NCI-H1694 (cell line): ENCODE measurements at places on chromosomes 3 and 15.
A peak's percentile ranks its signal among the peaks of the same experiment; 100 is the strongest.

DNA sequence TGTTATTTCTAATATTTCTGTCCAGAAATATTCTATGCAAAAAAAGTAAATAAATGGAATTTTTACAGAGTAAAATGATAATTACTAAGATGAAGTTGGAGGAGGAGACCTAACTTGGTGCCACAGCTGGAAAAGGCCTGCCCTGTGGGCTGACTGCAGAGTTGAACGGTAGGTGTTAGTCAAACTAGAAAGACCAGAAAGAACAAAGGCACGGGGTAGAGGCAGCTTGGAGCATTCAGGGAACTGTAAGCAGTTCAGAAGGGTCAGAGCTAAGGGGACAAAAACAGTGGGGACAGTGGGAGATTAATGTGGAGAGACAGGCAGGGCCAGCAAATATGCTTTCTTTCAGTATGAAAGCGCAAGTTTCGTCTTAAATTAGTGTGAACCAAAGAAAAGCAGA is 39.3 kb upstream of the PTPRG start:
- no peak for DNase-seq

DNA sequence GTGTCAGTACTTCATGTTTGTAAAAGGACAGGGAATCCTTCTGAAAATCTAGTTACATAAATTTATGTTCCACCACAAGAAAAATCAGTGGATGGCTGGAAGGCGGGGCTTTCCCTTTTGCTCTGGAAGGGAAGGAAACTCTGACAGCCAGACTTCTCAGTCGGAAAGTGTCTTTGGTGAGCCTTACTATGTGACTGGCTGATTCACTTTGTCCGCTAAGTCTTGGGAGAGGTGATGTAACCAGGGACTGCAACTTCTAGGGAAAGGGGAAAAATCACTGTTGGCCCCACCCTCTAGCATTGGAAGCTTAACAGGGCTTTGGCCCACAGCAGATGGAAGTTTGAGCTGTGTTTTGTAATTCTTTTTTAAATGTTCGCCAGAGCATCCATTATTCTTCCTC is 281.4 kb upstream of the CTDSPL start:
- DNase-seq = no peak

DNA sequence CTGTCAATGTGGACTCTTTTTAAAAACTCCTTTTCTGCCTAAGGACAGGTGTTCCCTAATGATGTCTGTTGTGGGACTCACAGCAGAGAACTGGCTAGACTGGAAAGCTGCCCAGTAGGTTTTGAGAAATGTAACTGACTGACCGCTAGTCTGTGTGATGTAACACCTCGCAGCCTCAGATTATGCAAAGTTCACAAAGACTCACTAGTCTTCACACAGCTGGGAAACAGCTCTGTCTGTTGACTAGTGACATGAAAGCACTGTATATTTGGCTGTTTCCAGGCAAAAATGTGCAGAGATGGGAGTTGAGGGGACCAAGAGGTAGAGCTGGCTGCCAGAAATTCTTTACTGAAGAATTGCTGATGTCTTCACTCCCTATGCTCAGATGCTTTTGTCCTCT is 10.3 kb downstream of the PDZRN3 start:
- DNase-seq = no peak

- no peak for DNase-seq
Measured at GRCh38 chr15:77871852-77872371, 205.6 kb downstream of the TBC1D2B start.

DNA sequence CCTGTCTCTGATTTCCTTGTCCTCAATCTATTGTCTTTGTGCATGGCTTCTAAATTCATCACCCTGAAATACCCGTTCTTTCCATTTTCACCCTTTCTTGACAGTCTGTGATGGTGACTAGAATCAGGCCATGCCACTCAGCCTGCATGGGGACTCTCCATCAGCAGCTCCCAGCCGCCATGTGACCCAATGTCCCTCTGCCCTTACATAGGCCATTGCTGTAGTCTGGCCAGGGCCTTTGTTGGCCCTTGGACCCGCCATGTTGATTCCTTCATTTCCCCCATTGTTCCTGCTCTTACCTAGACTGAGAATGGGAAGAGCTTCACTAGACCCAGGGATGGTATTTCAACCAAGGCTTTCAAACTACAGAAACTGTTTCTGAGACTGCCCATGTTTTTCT is 45.8 kb downstream of the SPSB4 start:
- no peak for DNase-seq

GRCh38 chr3:46860017-46860809 is 3.0 kb downstream of the MYL3 start:
- no peak for DNase-seq

DNA sequence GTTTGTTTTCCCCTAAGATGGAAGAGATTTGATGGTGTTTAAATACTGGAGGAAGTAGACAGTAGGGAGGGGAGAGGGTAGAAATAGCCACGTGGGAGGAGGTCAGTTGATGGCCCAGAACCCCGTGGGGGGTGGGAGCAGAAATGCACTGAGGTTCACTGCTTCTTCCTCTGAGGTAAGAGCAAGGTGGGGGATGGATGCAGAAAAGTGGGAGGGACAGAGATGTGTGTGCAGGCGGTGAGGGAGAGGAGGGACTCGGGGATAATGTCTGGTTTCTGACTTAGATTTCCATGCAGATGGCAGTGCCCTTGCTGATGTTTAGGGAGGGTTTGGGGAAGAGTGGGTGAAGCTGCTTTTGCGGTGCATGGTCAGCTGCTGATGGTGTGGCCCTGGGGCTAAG is 102.9 kb downstream of the ARNT2 start:
- no peak for DNase-seq

GRCh38 chr3:11736136-11736833 is 92.6 kb upstream of the VGLL4 start:
- DNase-seq = no peak

DNA sequence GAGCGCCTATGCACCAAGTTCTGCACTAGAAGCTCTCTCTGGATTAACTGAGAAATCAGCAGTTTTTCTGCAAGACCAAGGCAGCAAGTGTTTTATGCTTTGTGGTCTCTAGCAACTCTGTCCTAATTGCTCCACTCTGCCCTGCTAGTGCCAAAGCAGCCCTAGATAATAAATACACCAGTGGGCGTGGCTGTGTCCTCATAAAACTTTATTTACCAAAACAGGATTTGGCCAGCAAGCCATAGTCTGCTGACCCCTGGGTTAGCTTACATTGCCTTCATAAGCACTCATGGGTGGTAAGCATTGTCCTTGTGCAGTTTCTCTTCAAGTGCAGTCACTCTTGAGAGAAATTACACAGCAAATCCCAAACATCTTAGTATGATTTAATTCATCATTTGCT is 30.7 kb upstream of the SLC24A5 start:
- no peak for DNase-seq

DNA sequence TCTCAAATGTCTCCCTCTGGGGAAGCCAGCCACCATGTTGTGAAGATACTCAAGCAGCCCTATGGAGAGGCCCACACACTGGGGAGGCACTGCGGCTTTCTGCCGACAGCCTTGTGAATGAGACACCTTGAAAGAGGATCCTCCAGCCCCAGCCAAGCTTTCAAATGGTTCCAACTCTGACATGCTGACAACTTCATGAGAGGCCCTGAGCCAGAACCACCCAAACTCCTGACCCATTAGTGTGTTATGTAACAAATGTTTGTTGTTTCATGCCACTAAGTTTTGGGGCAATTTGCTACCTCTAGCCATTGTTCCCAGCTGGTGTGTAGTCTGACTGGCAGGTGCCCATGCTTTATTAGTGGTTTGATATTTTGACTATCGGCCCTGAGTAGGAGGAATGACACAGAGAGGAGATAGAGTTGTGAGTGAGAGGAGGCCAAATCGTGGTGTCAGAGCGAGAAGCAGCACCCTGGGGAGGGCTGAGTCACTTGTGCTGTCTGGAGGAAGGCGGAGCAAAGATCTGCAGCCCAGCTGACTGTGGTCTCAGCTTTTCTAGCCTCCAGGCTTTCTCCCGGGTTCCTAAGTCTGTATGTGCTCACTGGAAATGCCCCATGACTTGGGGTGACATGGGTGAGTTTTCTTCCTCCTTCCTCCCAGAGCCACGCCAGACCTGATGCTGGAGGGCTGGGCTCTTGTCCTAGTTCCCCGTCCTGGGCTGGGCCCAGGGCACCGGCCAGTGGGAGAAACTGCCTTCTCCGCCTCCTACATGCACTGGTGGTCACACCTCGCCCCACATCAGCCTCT is 56.7 kb upstream of the BLM start:
- no peak for DNase-seq

DNA sequence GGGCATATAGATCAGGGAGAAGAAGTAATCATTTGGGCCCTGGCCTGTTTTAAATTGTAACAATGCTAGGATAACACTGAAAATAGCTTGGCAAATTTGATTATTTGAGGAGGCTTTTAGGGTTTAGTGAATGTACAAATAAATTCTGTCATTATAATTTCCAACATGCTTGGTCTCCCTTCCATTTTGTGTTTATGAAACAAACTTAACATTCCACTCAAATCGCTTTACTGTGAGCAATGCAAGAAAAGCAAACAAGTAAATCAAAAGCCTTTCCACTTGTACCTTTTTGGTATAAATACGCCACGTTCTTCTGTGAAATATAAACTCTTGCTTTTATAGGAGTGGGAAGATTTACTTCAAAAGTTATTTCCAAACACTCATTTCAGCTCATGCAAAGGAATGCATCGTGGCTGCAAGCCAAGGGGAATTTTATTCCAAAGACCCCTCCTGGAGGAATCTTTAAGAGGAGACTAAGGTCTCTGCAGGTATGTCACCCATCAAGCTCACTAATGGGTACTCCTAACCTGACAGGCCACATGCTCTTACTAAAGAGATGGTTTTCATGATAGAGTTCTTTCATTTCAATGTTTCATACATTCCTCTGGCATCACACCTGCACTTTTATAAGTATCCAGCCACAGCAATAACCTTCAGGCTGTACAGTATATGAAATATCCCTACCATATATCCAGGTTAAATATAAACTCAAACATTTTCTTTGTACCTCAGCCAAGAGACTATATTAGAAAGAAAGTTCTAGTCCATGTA is 115.2 kb downstream of the P3H2 start:
- DNase-seq = no peak

- no peak for DNase-seq
Measured at GRCh38 chr3:153277029-153277428, 115.0 kb downstream of the RAP2B start.

- no peak for DNase-seq
Measured at GRCh38 chr15:57887825-57888224, 177.7 kb downstream of the ALDH1A2 start.

DNA sequence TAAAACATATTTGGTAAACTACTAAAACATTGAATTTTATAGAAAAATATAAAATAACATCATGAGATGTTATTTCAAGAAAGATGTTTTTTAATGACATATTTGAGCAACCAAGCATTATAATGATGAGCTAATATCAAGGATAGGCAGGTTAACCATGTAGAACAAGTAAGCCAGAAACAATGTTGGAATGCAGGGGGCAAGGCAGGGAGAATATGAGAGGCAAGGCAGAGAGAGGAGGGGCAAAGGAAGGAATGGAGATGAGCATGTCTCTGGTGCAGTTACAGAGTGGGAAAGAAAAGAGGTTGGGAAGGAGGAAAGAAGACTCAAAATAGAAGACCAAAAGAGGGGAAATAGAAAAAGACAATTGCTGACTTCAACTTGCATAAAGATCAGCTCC is 390.4 kb downstream of the MCTP2 start:
- no peak for DNase-seq

GRCh38 chr15:35519541-35520149 is 26.3 kb downstream of the DPH6 start:
- DNase-seq = peak; percentile 6

DNA sequence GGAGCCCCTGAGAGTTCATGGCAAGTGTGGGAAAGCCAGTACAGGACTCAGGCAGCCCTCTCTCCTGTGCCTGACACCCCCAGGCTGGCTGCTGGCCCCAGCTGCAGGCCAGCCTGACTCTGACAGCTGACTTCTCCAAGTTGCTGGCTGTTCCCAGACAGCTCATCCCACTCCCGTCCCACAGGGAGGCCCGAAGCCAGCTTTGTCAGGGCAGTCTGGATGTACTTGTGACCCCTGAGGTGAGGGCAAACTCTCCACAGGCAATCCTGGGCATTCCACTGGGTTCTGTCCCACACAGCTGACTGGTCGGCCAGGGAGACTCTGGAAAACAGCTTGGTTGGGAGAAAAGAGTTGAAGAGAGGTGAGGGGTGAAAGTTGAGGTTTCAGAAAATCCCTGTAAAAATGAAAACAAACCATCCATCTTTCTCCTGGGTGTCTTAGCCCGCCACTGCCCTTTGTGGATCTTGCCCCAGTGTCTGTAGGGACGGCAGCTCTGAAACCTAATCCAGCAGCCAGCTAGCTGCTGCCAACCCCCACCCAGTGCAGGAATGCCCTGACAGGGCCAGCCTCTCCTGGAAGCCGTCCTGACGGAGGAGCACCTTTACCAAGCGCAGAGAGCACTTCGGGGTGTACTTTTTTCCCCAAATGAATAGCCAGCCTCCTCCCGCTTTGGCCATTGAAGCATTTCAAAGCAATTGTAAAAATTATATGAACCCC is 87.9 kb downstream of the DNAJB8 start:
- no peak for DNase-seq

DNA sequence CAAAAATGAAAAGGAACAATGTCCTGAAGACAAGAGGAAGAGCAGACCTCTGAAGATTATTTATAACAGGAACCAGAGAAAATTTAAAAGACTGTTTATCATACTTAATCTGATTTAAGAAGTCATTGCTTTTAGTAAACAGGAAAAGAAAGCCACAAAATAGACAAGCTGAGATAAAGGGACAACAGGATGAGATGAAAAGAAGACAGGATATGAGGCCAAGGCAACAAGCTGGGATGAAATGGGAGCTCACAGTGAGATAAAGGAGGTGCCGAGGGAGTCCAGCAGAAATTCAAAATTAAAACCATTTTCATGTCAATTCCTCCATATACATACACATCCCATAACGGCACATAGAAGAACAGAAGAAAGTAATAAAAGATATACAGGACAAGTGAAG is 277.0 kb downstream of the RBMS3 start:
- no peak for DNase-seq

GRCh38 chr3:16460273-16460672 is 53.2 kb downstream of the RFTN1 start:
- no peak for DNase-seq

- no peak for DNase-seq
Measured at GRCh38 chr3:189169728-189170127, 2.0 kb upstream of the TPRG1 start.

GRCh38 chr3:102193255-102193654 is 241.6 kb upstream of the ZPLD1 start:
- no peak for DNase-seq

DNA sequence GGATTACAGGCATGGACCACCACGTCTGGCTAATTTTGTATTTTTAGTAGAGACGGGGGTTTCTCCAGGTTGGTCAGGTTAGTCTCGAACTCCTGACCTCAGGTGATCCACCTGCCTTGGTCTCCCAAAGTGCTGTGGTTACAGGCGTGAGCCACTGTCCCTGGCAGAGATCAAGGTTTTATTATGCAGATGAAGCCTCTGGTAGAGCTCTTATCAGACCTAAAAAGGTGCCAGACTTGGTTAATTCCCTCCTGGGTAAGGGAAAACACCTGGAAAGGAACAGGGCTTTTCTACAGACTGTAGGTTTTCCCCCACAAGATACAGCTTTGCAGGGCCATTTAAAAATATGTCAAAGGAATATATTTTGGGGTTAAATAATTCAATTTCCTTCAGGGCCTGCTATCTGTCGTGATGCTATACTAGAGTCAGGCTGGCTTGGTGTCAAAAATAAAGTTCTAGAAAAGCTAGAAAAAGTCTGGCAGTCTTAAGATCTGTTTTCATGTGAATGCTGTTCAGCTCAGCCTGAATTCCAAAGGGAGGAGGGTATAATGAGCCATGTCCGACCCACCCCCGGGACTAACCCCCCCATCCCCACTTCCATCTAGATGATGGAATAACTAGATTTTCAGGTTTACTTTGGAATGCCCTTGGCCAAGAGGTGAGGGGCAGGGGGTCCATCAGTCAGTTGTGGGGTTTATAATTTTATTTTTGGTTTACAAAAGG is 1.9 kb upstream of the BLOC1S6 start:
- DNase-seq = no peak

- DNase-seq = no peak
Measured at GRCh38 chr3:166481340-166481739, 644.1 kb upstream of the BCHE start.
